GM04504 (cell line): ENCODE measurements at places on chromosomes 5 and 9.

- no peak for DNase-seq
Observed at GRCh38 chr9:129094387-129095169, 13.7 kb downstream of the DOLPP1 start.

DNA sequence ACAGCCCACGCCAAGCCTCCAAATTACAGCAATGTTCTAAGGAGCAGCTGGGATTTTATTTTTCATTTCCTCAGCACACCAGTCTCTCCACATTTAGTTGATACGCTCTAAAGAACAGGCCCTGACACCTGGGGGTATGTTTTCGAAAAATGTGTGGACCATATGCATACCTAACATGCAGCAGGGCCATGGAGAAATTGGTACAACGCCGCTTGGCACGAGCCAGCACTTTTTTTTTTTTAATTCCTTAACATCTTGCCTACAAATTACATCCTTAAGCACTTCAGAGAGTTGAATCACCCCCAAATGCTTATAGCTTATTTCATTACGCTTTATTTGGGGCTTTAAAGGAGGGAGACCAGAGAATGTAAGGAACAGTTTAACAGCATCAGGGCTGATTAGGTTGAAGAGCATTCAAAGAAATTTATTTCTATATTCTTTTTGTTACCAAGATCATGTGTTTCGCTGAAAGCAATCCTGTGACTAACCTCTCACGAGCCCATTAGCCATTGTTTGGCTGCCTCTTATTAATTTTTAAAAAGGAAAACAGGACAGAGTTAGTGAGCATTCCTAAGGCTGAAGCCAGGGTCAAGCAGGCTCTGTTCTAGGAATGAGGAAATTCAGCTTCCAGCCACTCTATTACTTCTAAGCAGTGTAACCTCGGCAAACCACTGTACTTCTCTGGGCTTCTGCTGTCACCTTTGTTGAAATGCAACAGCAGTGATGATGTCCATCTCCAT is 173.8 kb downstream of the ACTL7B start:
- no peak for DNase-seq

DNA sequence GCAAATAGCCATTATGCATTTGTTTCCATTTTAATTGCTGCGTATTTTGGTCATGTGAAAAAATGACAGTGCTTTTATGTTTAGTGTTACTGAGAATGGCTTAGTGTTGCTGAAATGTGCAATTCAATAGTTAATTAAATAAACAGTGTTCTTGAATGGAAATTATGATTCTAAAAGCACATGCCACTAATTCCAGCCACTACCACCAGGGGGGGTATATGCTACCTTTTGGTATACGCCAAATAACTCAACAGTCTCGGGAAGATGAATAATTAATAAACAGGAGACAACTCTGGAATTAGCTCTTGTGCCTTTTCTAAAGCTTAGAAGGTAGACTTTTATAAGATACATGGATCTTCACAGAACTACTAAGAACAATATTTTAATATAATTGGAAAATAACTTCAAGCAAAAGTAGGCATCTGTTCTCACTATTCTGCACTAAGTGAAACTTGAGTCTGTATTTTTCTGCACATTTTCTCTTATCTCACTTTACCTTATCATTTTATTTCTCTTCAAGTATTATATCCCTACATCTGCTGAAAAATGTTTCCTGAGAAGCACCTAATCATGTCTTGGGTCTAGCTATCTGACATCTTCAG is 83.5 kb upstream of the MINAR2 start:
- peak; percentile 15 for DNase-seq

DNA sequence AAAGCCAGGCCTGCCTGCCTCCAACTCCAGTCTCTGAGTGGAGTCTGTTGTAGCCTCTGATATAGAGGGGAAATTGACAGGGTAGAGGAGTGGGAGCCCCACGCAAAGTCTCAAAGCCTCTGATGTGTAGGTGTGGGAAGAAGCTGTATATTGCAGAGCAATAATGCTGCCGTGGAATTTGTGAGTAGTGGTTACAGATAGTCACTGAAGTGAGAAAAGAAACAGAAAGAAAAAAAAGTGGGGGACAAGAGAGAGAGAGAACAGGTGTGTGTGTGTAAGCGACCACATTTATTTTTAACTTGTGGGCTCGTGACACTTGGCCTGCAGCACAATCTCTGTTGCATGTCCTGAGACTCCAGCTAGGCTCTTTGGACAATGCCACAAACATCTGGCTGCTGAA is 227.8 kb downstream of the NSG2 start:
- DNase-seq = no peak

DNA sequence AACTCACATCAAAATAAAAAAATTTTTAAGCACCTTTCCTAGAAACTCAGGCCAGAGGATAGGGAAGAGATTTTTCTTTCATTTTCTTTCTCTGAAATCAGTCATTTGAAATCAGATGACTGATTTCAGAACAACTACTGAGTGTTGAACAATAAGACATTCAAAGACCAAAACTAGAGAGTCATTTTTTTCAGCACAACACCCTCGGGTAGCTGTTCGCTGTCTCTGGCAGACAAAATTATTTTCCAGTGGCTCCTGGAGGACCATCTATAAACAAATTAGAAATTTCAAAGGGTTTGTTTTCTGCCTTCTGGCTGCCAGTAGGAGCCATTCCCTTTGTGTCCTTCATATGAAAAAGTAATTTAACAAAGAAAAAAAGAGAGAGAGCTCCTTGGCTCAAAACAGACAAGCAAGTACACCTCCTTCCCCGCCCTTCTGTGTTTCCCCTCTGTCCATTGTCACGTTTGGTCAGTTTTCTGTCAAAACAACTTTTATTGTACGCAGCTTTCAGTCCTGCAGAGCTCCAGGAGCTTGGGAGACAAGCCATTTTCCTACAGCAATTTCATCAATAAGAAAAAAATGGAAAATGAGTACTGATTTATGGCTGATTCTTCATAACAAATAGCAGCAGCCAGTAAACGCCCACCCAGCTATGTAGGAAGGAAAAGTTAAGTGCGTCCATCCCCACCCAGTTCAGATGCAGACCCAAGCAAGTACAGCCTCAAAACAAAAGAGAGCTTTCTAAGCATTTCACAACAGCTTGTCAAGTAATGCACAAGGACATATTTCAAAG is 405.2 kb downstream of the ZNF608 start:
- DNase-seq = no peak

- no peak for DNase-seq
Observed at GRCh38 chr5:66143473-66144073, 527 bp upstream of the SREK1 start.
